ENCODE measurements at places on chromosomes 16 and 17. TPM values are rescaled to one million over a fixed set of nuclear protein-coding genes. Genes with fewer than 3 reads are reported as not detected.

- no peak for DNase-seq
- peaks cover 32% of the 10 kb centered on the region for H3K4me1 ChIP-seq
- H3K36me3 ChIP-seq, result peaks cover 19% of the 10 kb centered on the region
- peaks cover 31% of the 10 kb centered on the region for H3K27me3 ChIP-seq
Measured at GRCh38 chr17:1709971-1710806, at the start of gene TLCD2. Gene TLCD2, minus strand, starts transcription at chr17:1710377. Its CDS starts 135 bp downstream, at chr17:1710242.

DNA sequence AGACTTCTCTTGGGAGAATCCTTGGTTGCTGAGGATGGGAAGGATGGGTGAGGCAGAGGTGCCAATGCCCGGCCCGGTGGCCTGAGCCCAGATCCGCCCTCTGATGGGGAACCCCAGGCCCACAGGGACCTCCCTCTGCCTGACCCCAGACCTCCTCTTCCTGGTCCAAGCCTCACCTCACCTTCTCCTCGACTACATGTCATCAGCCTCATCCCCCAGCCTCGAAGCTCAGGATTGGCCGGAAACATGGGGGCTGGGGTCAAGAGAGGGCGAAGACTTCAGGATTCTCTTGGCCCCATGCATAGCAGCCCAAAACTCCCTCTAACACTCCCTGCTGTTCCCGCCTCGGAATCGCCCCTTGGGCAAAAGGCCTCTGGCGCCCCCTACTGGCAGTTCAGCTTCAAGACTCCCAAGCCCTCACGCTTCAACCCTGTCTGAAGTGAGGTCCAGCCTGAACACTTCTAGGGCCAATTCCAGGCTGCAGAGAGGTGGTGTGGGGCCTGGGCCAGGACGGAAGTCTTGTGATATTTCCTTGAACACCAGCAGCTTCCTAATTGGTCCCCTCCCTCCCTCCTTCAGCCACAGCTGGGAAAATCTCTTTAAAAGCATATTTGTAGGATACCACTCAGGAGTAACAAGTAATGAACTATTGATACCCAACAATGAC is 47.2 kb downstream of the ARHGAP27 start:
- H3K4me1 ChIP-seq, result peaks cover 19% of the 10 kb centered on the region
- peak; percentile 77 for DNase-seq
- no peak overlapping the region for H3K4me3 ChIP-seq
- no peaks in the 10 kb centered on the region for H3K27me3 ChIP-seq
- no peaks in the 10 kb centered on the region for H3K36me3 ChIP-seq
- H3K27ac ChIP-seq, result no peak overlapping the region

The RUNDC3A gene
- polyA plus RNA-seq, result not detected

DNA sequence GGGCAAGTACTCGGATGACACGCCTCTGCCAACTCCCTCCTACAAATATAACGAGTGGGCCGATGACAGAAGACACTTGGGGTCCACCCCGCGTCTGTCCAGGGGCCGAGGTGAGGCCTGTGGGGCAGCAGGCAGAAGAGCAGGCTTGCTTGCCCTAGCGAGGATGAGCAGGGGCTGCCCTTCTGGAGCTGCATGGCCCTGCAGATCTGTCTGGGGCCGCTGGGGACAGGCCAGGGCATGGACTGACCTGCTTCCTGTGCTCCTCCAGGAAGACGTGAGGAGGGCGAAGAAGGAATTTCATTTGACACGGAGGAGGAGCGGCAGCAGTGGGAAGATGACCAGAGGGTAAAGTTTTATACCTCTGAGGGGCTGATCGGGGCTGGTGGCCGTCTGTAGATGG is 5.3 kb downstream of the DHX38 start:
- no peaks in the 10 kb centered on the region for H3K27me3 ChIP-seq
- DNase-seq, result no peak
- no peak overlapping the region for H3K4me3 ChIP-seq
- H3K36me3 ChIP-seq, result peaks cover 84% of the 10 kb centered on the region

GRCh38 chr17:59756236-59756818 is 48.9 kb downstream of the VMP1 start:
- H3K4me1 ChIP-seq, result peaks cover 37% of the 10 kb centered on the region
- no peaks in the 10 kb centered on the region for H3K27me3 ChIP-seq
- H3K36me3 ChIP-seq, result peaks cover 38% of the 10 kb centered on the region
- H3K4me3 ChIP-seq, result no peak overlapping the region
- peak overlapping the region; percentile 30 for H3K27ac ChIP-seq
- no peak for DNase-seq

GRCh38 chr16:10388988-10389387 is 3.1 kb downstream of the ATF7IP2 start:
- no peak for DNase-seq
- peaks cover 12% of the 10 kb centered on the region for H3K4me1 ChIP-seq
- H3K27me3 ChIP-seq, result no peaks in the 10 kb centered on the region
- no peak overlapping the region for H3K4me3 ChIP-seq

The EEF2K gene
- 6.5 TPM for polyA plus RNA-seq

DNA sequence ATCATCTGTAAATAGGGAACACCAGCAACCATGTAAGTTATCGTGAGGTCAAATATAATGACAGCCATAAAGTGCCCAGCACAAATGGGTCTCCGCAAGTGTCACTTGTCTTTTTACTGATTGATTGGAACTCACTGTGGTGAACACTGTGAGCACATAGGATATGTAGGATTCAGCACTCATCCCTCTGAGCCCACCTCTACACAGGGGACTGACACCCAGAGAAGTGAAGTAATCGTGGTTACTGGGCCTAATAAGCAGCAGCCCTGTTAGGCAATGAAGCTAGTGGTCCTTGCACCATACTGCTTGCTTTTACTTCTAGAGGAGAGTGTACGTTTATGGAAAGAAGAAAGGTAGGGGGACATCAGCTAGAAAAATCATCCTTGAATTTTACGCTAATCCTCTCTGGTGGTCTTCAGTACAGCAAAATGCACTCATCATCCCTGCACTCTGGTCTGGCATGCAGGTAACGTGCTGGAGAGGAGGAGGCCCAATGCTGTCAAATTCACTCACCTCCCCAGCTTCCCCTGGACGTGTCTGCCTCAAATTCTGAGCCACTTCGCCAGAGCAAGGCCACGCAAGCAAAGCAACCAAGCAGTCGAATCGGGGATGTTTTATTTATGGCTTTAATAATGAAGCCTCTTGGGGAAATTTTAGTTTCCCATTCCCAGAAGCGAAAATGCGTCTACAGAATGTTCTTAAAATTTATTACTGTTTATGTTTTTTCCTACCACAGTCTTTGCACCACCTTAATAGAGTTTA is 74.7 kb downstream of the YPEL2 start:
- H3K4me1 ChIP-seq, result no peaks in the 10 kb centered on the region
- no peak for DNase-seq
- H3K27ac ChIP-seq, result no peak overlapping the region
- peaks cover 13% of the 10 kb centered on the region for H3K36me3 ChIP-seq
- no peak overlapping the region for H3K4me3 ChIP-seq
- H3K27me3 ChIP-seq, result no peaks in the 10 kb centered on the region

- H3K27me3 ChIP-seq, result no peaks in the 10 kb centered on the region
- H3K36me3 ChIP-seq, result peaks cover 87% of the 10 kb centered on the region
- DNase-seq, result no peak
- H3K4me1 ChIP-seq, result peaks cover 10% of the 10 kb centered on the region
Measured at GRCh38 chr17:8910969-8911604, 43.6 kb upstream of the PIK3R6 start.

The ITGAX gene
- polyA plus RNA-seq, result 71.3 TPM

DNA sequence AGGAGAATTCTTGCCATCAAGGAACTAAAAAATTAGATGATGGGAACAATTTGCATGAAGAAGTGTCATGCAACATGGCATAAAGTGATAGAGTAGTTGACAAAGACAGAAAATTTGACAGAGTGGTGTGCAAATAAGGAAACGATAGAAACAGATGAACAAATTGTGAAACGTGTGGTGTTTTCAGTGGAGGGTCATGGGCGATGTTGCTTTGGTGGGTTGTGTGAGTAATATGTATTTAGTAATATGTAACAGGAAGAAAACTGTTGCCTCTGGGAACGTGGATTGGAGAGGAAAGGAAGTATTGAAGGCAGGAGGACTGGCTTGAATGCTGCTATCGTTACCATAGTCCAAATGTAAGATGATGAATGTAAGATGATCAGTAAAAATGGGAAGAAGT is 3.6 kb downstream of the COX10 start:
- peaks cover 28% of the 10 kb centered on the region for H3K4me1 ChIP-seq
- H3K27me3 ChIP-seq, result no peaks in the 10 kb centered on the region
- H3K36me3 ChIP-seq, result peaks cover 30% of the 10 kb centered on the region
- no peak overlapping the region for H3K4me3 ChIP-seq
- no peak overlapping the region for H3K27ac ChIP-seq
- peak; percentile 4 for DNase-seq

The OR1A1 gene
- polyA plus RNA-seq, result not detected

- no peak overlapping the region for H3K27ac ChIP-seq
- peaks cover 25% of the 10 kb centered on the region for H3K4me1 ChIP-seq
- no peak overlapping the region for H3K4me3 ChIP-seq
- DNase-seq, result peak; percentile 60
Measured at GRCh38 chr16:50740736-50741135, 1.1 kb upstream of the CYLD start.

The SLFN14 gene
- polyA plus RNA-seq, result 0.12 TPM
